ENCODE measurements at places on chromosomes 2 and 18.

- DNase-seq = peak; percentile 46
These were observed 518.0 kb downstream of the ZNF516 start for GRCh38 chr18:75977081-75977480.

DNA sequence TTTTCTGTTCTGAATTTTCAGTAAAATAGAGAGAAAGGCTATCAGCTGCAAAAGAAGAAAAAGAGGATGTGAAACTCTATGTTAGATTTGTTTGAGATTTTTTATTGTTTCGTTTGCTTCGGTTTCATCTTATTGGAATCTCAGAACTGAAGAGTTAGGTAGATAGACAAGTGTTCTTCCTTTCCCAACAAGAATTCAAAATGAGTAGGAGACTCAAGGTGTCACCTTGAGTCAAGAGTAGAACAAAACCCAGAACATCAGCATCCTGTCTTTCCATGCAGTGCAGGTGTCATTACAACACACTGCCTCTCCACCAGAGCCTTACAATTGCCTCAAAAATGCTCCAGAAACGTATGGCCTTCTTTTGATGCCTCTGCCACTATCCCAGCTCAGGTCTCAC, 21.1 kb downstream of the NBAS start:
- no peak for DNase-seq

DNA sequence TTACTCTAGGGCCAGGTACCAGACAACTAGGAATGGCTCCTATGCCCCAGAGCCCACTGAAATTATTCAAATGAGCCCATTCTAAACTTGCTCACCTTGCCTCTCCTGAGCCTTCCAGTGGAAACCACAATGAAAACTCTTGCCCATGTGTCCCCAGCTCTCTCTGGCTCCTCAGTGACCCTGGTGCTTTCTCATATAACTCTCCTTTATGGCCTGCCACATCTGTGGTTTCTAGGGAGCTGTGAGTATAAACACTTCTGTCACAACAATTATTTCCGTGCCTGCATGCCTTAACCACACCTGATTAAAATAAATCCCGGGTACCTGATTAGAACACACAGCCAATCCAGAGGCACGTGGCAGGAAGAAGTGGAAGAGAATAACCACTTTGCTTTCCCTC, 333.0 kb upstream of the SPRED2 start:
- no peak for DNase-seq

DNA sequence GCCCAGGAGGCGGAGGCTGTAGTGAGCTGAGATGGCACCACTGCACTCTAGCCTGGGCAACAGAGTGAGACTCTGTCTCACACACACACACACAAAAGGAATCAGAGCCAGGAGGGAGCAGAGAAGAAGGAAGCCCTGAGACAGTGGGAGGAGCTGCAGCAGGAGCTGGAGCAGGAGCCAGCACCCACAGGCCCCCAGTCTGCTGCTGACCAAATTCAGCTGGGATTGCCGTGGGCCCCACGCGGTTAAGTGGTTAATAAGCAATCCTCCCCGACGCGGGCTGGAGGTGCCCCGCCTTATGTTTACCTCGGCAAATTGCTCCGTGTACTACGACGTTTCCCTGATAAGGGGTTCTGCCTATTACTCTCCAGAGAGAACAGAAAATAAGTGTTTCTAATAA, 265.3 kb downstream of the TWIST2 start:
- DNase-seq = peak; percentile 50

- DNase-seq = no peak
These were observed 493.0 kb upstream of the ACVR2A start for GRCh38 chr2:147351784-147352183.

- DNase-seq = no peak
These were observed 2.6 kb upstream of the TBC1D8 start for GRCh38 chr2:101153787-101154186.

DNA sequence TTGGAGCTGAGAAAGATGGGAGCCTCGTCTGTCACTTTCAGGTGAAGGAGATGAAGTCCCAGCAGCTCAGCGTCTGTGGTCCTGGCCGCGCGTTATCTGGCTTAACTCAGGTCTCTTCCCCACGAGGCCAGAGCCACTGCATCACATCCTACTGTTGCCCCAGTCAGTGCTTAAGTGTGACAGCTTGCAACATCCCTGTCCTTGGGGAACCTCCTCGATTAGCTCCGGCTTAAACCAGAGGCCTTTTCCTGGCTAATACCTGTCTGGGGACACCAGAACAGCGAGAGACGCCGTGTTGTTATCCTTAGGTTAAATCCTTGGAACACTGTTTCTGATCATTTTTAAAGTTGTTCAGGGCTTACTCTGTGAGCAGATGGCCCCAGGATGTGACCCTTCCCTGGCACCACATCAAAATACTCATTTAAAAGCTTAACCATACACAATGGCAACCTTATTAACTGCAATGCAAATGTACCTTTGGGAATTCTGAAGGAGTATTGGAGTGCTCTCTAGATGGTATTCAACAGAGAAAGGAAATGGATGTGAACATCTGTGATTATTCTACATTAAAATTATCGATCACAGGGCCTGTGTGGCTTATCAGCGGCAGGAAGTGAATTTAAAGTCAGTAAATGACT, 61.2 kb upstream of the SPP2 start:
- no peak for DNase-seq

Data from AG10803 (cell line).